ENCODE measurements at places on chromosomes 4 and X.

- DNase-seq, result no peak
These were observed 8.8 kb downstream of the FNIP2 start for GRCh38 chr4:158777423-158778155.

DNA sequence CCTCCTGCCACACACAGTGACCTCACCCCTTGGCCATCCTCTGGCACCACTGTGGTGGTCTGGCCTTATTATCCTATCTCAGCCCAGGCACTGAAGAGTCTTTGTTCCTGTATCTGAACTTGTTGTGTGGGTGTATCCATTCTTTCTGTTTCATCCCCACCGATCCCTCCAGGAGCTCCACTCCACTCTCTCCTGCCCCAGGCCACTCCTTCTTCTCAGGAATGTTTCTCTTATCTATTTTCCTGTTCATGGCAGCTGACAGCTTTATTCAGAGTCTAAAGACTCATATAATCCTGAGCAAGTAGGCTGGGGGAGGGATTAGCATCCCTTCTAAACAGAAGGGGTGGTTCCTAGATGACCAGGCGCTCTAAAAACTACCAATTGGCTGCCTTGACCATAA, 150.0 kb downstream of the ANAPC10 start:
- no peak for DNase-seq

GRCh38 chr4:76487621-76488020, 52.6 kb downstream of the SHROOM3 start:
- DNase-seq, result no peak

DNA sequence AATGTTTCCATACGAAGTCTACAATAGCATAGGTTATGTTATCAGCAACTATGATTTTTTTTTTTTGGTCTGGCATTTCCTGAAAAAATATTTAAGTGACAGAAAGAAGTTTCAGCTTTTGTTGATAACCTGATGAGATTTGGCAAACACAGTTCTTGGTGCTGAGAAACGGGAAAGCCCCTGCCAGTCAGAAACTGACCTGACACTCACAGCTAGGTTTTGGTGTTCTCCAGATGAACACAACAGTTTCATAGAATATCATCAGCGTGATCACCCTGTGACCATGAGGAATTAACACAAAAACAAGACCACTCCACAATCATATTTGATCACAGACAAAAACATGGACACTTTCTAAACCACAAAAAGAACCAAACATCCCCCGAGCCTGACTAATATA, 152.5 kb upstream of the DCAF8L1 start:
- DNase-seq, result no peak

- DNase-seq, result peak; percentile 82
These were observed 18.1 kb upstream of the CXCL2 start for GRCh38 chr4:74117024-74117534.

GRCh38 chr4:183968931-183969330, 63.8 kb downstream of the STOX2 start:
- no peak for DNase-seq

DNA sequence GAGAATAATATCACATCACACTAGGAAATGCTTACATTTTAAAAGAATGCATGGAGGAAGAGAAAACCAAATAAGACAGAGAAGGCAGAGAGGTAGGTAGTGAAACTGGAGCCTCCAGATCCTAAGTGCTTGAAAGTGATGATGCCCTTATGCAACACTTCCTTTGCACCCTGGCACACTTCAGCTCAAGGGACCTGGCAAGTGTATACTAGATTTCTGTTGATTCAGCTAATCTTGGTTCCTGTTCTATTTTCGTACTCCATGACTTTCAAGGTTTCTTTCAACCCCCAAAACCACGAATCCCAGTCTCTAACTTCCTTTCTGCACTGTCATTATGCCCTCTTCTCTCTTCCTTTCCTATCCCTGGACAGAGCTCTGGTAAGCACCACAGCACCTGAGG, 36.9 kb upstream of the SH3KBP1 start:
- DNase-seq, result no peak

- DNase-seq, result no peak
These were observed 114.8 kb upstream of the MED14 start for GRCh38 chrX:40849906-40850823.

- no peak for DNase-seq
These were observed 75.5 kb upstream of the SLC39A8 start for GRCh38 chr4:102420563-102421398.

GRCh38 chr4:139419388-139419914, 34.5 kb upstream of the RAB33B start:
- DNase-seq, result no peak

DNA sequence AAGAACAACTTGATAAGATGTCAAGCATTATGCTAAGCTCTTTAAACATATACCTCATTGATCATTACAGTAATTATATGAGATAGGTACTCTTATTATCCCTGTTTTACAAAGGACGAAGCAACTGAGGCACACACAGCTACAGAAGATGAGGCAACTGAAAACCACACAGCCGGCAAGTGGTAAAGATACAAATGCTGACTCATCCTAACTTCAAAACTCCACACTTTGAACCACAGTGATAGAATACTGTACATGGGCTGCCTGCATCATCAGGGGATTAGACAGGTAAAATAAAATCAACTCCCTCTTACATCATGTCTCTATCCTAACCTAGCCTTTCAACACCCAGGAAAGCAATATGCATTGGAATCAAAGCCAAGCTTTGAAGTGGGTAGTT, 47.8 kb downstream of the LHFPL1 start:
- no peak for DNase-seq
